ENCODE measurements at places on chromosomes 7 and 10.

- no peak for DNase-seq
These were observed 98.3 kb downstream of the HBP1 start for GRCh38 chr7:107267138-107267537.

DNA sequence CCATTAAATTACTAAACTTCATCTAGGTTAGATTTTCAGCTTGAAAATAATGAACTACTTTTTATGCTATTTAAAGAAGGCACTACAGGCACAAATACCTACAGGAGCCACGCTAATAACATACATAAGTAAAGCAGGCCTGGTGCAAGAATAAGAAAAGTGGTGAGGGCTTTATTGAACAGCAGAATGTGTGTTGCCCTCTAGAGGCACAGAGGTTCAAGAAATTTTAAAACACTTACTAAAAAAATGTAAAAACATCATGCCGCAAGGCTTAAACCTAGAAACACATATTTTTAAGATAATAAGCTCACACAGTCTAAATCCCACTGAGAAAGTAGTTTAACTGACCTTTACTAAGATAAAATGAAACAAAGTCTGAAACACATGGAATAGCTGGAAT, 20.3 kb downstream of the CACUL1 start:
- DNase-seq, result no peak

- no peak for DNase-seq
These were observed 103.9 kb downstream of the ZMYND11 start for GRCh38 chr10:239109-239508.

DNA sequence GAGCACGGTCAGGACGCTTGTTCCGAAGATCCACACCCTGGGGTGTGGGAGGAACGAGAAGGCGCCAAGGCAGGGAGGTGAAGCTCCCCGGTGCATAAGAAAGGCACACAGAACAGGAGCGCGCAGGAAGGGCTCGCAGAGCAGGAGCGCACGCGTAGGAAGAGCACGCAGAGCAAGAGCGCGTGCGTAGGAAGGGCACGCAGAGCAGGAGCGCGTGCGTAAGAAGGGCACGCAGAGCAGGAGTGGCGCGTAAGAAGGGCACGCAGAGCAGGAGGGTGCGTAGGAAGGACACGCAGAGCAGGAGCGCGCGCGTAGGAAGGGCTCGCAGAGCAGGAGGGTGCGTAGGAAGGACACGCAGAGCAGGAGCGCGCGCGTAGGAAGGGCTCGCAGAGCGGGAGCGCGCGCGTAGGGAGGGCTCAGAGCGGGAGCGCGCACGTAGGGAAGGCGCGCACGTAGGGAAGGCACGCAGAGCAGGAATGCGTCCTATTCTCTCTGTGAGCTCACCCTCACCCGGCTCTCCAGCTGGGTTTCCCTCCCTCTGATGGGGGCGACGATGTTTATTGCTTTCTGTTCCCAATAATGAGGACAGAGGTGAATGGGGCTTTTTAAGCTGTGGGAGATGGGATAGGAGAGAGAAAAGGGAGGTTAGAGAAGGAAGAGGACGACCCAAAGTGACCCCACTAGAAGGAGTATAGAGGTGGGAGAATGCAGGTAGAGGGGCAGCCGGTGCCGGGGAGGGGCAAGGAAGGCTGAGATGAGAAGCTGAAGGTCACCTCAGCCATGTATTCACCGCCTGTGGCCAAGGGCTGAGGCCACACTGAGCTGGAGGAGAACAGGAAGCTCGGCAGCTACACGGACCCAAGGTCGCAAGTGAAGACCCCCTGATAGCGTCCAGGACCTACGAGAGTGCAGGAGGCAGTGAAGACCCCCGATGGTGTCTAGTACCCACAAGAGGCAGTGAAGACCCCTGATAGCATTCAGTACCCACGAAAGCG, 423.2 kb downstream of the PTPRN2 start:
- DNase-seq, result no peak

DNA sequence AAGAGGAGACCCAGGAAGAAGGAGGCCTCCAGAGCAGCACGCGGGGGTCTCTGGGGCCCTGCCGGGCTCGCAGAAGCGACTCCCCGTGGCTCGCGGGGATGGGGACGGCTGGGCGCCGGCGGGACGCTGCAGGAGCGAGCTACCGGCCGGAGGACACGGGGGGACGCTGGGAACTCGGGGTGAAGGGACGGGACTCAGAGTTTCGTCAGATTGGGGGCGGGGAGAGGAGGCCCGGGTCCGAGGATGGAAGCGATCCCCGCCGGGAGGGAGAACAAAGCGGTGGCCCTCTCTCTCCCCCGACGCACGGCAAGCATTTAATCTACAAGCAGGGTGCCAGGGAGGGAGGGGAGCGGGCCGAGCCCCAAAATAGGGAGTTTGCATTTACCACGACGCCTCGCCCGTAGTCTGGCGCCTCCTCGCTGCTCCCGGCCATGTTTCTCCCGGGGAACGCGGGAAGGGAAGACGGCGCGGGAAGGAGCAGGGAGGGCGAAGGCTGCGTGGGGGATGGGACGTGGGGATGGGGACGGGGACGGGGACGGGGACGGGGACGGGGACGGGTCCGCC, at the start of gene PRTFDC1:
Gene PRTFDC1 (minus strand): TSS at position 464 of the 564 bp plus-strand sequence. CDS start 31 bp downstream, at position 433.
- peak; percentile 83 for DNase-seq

GRCh38 chr10:98260350-98260749, 7.6 kb downstream of the LOXL4 start:
- no peak for DNase-seq

Measured in H1 (cell line).